Activated CD8-positive, alpha-beta memory T cell treated with anti-CD3 and anti-CD28 coated beads for 24 hours (primary cell): ENCODE measurements at places on chromosomes 7 and 10.

DNA sequence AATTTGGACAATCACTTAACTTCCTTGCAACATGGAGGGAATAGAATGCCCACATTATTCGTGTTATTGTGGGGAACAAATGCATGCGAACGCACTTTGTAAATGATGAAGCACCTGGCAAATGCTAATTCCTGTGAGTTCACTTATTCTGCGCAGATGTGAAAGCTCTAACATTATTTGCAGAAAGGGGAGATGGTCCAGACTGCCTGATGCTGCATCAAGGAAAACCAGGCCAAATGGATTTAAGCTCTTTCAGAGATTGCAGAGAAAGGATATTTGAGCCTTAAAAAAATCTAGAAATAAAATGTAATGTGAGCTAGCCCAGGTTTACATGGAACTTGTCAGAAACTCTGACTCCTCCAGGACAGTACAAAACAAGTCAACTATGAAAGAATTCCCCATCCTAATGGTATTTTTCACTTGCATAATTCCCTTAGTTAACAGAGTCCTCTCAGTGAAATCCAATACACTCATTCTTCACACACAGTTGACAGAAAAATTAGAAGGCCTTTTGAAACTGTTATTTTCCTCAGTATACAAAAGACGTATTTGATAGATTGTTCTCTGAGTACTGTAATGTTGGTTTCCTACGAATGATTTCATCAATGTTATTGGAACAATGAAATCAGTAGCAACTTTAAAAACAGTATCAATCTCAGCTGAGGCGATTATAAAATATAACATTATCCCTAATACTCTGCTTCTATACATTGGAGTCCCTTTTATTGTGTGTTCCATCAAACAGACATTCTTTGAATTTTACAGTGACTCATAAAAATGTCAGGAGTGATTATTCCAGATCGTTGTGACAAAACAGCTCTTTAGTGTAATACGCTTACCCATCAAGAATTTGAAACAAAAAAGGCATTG, 136.3 kb upstream of the ANK3 start:
- no peak for DNase-seq

- DNase-seq: no peak
These were observed 98.8 kb downstream of the PFKFB3 start for GRCh38 chr10:6301488-6302075.

GRCh38 chr10:84607044-84607443, 278.7 kb downstream of the CCSER2 start:
- no peak for DNase-seq

GRCh38 chr7:156612930-156613329, 27.6 kb upstream of the RNF32 start:
- peak; percentile 81 for DNase-seq

- DNase-seq: no peak
These were observed 9.8 kb downstream of the HSPA12A start for GRCh38 chr10:116732573-116732972.

GRCh38 chr10:50379616-50380015, 128.3 kb upstream of the ASAH2 start:
- DNase-seq: no peak

DNA sequence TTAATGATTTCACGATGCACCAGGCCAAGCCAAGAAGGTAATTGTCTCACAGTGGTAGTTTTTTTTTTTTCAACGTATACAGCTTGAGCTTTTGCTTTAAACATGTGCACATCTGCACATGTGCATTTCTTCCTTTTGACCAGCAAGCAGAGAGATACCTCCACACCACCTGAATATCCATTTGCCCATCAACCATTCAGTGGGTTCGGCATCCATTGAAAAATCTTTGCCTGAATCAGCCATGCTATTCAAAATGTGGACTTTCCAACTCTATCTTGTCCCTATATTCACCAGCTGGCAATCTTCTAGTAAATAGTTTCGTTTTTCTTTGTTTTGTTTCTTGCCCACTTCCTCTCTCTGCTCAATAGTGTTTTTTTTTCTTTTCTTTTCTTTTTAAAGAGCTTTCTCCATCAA, 7.7 kb upstream of the TRA2A start:
- DNase-seq: no peak

DNA sequence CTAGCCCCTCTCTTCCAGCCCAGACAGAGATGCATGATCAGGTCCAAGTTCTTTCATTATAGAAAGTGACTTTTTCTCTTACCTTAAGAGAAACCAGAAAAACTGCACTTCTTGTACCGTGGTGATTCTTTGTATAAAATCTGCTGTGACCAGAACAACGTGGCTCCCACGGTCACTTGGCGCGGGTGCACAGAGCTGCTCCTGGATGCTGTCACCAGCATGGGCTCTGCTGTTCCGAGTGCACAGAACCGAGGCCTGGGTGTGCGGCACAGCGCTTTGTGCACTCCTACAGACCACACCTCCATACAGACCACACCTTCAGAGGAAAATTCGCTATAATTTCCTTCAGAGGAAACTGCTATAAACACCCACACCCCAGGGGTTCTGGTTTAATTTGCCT, 26.0 kb downstream of the VIPR2 start:
- no peak for DNase-seq
